ENCODE measurements at places on chromosomes 2 and 18.

- no peak for DNase-seq
Measured at GRCh38 chr18:56565551-56566345, 72.6 kb downstream of the TXNL1 start.

DNA sequence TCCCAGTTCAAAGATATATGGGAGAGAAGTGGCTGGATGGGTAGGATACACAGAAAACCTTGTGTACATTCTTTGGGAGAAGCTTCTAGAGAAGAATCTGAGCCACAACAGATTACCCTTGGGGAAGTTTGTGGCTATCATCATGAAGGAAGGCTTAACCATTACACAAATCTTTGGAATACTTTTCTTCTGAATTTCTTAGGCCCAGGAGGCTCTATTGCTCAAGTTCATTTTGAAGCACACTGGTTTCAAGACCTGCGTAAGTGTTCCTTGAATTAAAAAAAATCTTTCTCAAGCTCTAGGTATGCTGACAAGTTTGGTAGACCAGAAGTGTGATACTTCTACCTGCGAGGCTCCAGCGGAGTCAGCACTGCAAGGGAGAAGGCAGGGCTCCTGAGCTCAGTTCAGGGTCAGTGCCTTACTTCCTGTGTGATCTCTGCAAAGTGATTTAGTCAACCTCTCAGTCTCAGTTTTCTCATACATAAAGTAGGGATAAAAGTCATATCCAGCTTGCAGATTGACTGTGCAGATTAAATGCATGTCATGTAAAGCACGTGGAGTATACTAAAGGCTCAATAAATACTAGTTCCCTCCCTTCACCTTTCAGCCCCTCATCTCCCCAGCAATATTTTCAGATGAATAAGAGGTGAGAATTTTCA lies 438.6 kb downstream of the DLGAP1 start:
- no peak for DNase-seq

DNA sequence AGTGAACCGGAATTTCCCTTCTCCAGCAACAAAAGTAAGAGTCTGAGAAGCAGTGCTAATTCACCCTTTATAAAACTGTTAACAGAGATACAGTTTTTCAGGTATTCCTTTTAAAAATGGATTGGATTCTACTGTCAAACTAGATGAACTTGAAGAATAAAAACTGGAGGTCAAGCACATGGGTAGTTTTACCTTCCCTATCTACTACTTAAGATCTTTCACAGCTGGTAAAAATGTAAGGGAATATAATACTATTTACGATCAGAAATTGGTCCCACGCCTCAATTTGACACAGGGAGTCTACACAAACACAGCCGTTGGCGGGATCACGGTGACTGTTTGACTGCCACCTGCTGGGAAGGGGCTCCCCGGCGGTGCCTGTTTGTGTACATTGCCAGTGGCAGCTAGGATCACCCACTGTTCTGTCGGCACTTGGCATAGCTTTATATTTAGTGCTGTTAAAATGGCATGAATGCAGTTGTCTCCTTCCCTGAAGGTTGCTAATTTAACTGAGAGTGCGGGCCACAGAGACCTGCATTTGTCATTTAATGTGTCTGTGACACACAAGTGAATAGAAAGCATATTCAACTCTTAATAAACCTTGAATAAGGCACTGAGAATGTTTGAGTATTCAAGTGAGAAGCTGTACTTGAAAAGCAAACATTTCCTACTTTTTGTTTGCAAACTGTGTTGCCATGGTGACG lies 59.5 kb downstream of the ABCG8 start:
- no peak for DNase-seq

GRCh38 chr2:100192300-100192699 lies 49.9 kb upstream of the AFF3 start:
- DNase-seq: no peak

DNA sequence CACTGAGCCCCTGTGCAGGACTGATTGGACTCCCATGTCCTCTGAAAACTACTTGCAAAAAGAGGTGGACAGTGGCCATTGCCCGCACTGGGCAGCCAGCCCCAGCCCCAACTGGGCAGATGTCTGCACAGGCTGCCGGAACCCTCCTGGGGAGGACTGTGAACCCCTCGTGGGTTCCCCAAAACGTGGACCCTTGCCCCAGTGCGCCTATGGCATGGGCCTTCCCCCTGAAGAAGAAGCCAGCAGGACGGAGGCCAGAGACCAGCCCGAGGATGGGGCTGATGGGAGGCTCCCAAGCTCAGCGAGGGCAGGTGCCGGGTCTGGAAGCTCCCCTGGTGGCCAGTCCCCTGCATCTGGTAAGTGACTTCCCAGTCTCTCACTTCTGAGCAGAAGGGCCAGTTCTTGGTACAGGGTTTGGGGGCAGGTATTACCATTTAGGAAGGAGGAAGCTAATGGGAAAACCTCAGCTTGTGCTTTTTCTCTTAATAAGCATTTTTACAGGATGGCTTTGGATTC lies 44.1 kb downstream of the TNFRSF11A start:
- DNase-seq: no peak

DNA sequence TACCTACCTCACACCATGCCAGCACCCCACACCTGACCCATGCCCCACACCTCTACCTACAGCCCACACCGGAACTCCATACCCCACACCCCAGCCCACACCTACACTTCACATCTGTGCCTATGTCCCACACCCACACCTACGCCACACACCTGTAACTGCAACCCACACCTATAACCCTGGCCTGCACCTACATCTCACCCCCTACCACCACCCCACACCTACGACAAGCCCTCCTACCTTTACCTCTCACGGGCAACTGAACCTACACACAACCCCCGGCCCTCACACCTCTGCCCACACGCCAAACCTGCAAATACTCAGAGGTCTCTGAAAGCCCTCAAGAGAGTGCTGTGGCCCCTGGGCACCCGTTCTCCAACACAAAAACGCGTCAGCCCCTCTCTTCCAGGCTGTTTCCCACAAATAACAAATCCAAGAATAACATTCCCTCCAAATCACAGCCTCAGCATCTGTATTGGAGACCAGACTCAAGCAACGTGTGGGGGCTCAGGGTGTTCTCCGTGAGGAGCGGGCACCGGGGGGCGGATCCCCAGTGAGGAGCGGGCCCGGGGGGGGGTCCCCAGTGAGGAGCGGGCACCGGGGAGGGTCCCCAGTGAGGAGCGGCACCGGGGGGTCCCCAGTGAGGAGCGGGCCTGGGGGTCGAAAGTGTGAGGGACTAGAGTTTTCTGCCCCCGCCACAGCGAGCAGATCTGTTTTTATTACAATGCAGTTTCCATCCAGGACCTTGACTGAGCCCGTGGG lies 33.4 kb downstream of the SLC66A2 start:
- no peak for DNase-seq

DNA sequence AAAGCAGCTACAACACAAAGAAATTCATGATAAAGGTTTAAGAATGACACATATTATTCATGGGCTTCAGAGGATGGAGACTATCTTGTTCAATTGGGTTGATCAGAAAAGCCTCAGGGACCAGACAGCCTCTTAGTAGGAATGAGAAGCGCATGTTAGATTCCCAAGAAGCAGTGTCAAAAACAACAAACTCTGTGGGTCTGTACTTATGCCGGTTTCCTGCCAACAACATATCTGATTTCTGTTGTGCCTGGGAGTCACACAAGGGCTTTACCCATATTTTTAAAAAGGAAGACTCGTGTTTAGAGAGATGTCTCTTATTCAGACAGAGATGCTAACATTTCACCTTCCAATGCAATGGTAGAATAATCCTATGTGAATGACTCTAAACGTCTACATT lies 2180.6 kb upstream of the CELF4 start:
- DNase-seq: no peak

- DNase-seq: no peak
Measured at GRCh38 chr2:68726608-68727367, 7.8 kb upstream of the ARHGAP25 start.

DNA sequence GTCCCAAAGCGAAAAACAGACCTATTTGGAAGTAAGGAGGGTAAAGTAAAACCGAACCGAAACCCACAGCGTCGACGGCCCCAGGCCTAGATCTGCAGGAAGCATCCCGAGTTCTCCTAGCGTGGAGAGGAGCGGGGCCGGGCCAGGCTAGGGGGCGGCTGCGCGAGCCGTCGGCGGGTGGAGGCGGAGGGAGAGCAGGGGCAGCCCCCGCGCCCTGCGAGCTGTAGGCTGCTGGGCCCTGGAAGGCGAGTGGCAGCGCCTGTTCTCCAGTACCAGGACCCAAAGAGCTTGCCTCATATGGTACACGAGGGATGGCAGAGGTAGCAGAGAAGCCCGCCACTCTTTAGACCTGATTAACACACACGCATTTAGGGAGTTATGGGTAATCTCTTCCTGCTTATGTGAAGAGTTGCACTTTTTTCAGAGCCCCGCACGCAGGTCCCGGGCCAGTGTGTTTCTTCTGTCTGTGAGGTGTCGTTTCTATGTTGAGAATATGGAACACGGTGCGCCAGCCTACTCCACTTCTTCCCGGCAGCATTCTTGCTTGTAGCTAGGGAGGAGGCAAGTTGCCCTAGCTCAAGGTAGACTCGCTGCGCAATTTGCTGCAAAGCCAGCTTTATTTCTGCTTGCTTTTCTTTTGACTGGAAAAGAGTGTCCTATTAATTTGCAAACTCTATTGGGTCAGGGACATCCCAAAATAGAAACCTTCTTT lies 71.1 kb downstream of the ARHGEF33 start:
- DNase-seq: no peak

- DNase-seq: no peak
Measured at GRCh38 chr18:58400331-58400870, 228.5 kb downstream of the ALPK2 start.

- DNase-seq: no peak
Measured at GRCh38 chr2:203155406-203155805, 83.4 kb upstream of the CYP20A1 start.

- DNase-seq: no peak
Measured at GRCh38 chr2:118911166-118911856, 30.7 kb upstream of the MARCO start.

GRCh38 chr2:226712941-226713340 lies 86.7 kb downstream of the IRS1 start:
- no peak for DNase-seq

- no peak for DNase-seq
Measured at GRCh38 chr18:78971511-78972245, 7.9 kb upstream of the SALL3 start.

DNA sequence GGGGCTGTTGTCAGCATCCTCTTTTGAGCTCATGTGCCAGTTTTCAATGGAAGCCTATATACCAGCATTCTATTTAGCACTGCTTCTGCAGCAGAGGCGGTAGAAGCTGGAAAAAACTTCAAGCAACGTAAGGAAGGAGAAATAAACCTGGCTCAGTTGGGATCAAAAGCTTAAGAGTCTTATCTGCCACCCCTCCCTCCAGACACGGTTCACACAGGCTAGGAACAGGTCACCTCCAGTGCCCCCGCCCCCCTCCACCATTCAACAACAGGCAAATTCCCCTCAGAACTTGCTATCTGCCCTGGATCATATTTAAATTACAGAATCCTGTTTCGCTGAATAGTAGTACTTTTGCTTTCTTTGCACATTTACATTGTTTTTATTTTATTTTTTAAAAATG lies 384.8 kb upstream of the PKDCC start:
- no peak for DNase-seq

- no peak for DNase-seq
Measured at GRCh38 chr2:197435598-197436420, 981 bp upstream of the SF3B1 start.

DNA sequence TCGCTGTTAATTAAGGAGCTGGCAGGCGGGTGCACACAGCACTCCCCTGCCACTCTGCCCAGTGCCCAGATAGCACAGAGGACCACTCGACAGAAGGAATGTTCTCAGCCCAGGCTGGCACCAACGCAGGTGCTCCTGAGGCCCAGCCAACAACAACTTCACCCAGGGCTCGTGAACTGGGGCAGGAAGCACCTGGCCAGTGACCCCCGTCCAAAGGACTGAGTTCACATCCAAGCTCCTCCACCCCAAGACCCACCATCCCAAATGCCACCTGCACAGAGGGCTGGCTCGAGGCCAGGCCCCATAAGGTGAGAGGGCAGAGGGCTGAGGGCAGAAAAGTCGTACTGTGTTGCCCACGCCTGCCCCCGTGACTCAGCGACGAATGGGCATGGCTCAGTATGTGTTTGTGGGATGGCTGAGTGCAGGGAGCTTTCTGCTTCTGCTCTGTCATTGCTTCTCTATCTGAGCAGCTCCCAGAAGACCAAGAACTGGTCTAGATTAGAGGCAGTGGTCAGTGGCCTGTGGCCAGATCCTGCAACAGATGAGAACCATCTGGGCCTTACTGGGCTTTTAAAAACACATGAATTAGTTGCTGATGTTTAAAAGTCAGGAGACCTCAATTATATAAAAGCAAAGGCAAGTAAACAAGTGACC lies 68.4 kb downstream of the POLR1A start:
- DNase-seq: peak; percentile 77
